Activated CD4-positive, CD25-positive, alpha-beta regulatory T cell (primary cell): ENCODE measurements at places on chromosomes 12 and 14.

GRCh38 chr14:67068251-67068650 is 121.0 kb upstream of the GARIN2 start:
- DNase-seq = no peak

GRCh38 chr12:102948941-102949352 is 8.5 kb upstream of the ASCL1 start:
- no peak for DNase-seq

DNA sequence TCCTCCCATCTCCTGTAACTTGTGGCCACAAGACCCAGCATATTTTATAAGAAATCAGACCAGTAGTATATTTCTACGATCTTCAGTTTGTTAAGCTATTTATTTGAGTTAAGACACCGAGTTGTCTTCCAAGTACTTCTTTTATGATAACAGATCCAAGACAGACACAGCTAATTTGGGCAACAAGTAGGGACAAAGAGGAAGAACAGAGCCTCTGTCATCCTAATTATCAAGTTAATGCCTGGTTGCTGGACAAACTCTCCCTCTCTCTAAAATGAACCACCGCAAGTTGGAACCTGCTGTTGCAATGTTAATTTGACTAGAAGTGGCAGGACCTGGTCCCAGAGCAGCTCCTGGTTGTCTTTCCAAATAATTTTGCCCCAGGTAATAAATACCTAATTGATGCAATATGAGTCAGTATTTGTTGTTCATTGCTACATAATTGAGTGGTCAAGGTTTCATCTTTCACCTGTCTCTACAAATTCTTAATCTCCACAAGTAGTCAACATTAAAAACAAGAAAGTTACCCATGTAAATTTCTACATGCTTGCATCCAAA is 323.7 kb downstream of the PAWR start:
- DNase-seq = no peak

GRCh38 chr14:103068351-103069073 is 11.2 kb upstream of the CDC42BPB start:
- no peak for DNase-seq

DNA sequence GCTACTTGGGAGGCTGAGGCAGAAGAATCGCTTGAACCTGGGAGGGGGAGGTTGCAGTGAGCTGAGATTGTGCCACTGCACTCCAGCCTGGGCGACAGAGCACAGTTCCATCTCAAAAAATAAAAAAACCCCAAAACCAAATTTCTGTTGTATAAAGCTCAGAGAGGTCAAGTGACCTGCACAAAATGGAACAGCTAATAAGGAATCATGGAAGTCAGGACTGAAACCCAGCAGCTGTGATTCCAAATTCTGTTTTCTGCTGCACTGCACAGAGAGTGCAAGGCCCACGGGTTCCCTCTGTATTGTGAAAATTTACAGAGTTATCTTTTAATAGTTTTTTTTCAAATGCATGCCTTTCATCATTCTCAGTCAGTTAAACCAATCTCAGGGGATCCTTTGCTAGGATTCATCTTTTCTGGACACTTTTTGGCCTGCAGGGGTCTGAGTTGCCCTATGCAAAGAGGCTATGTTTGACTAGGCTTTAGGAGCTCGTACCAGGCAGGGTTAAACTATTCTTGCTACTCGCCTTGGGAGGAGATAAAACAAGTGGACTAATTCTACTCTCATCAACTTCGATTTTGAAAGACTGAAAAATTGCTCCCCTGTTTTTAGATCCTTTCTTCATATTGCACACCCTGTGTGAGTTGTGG is 26.1 kb upstream of the AACS start:
- DNase-seq = no peak

- no peak for DNase-seq
These were observed 28.3 kb upstream of the LIN7A start for GRCh38 chr12:80966001-80966400.
